ENCODE measurements at places on chromosomes 3 and 15. TPM values are rescaled to one million over a fixed set of nuclear protein-coding genes. Genes with fewer than 3 reads are reported as not detected.

- no peak overlapping the region for H3K4me3 ChIP-seq
- no peak overlapping the region for H3K27ac ChIP-seq
- H3K4me1 ChIP-seq, result no peaks in the 10 kb centered on the region
- no peak for DNase-seq
- no peaks in the 10 kb centered on the region for H3K36me3 ChIP-seq
- no peaks in the 10 kb centered on the region for H3K27me3 ChIP-seq
Measured at GRCh38 chr3:41330465-41330864, 131.2 kb downstream of the CTNNB1 start.

GRCh38 chr3:37991823-37992222, 1.2 kb downstream of the VILL start:
- H3K36me3 ChIP-seq, result peaks cover 14% of the 10 kb centered on the region
- no peak overlapping the region for H3K27ac ChIP-seq
- H3K27me3 ChIP-seq, result no peaks in the 10 kb centered on the region
- H3K4me1 ChIP-seq, result peaks cover 27% of the 10 kb centered on the region

DNA sequence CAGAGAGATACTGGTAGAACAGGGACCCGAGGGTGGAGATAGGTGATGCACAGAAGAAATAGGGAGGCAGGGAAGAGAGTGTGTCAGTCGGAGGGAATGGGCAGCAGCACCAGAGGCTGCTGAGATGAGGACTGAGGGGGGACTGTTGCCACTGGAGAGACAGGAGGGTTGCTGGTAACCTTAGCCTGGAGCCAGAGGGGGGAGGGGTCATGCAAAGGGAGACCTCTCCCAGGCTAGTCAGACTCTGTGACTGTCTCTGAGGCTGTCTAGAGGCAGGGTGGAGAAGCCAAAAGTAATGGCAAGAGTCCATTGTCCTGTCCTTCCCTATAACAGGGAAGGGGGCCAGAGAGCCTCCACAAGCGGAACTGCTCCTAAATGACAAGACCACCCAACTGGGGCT, 2.1 kb upstream of the DLEC1 start:
- peaks cover 15% of the 10 kb centered on the region for H3K27me3 ChIP-seq
- H3K4me1 ChIP-seq, result peaks cover 28% of the 10 kb centered on the region
- H3K4me3 ChIP-seq, result no peak overlapping the region
- no peak overlapping the region for H3K27ac ChIP-seq
- H3K36me3 ChIP-seq, result peaks cover 7% of the 10 kb centered on the region

GRCh38 chr3:105997800-105998526, 129.2 kb upstream of the CBLB start:
- no peak overlapping the region for H3K4me3 ChIP-seq
- H3K27ac ChIP-seq, result no peak overlapping the region
- no peaks in the 10 kb centered on the region for H3K27me3 ChIP-seq
- no peak for DNase-seq
- H3K36me3 ChIP-seq, result peaks cover 12% of the 10 kb centered on the region
- peaks cover 1% of the 10 kb centered on the region for H3K4me1 ChIP-seq

GRCh38 chr3:181698263-181698954, 13.3 kb upstream of the SOX2 start:
- peaks cover 2% of the 10 kb centered on the region for H3K36me3 ChIP-seq
- no peak overlapping the region for H3K27ac ChIP-seq
- peaks cover 24% of the 10 kb centered on the region for H3K4me1 ChIP-seq
- no peak for DNase-seq

PLCL2 gene
- 19.7 TPM for total RNA-seq

C2CD4A gene
- 1.0 TPM for total RNA-seq

DNA sequence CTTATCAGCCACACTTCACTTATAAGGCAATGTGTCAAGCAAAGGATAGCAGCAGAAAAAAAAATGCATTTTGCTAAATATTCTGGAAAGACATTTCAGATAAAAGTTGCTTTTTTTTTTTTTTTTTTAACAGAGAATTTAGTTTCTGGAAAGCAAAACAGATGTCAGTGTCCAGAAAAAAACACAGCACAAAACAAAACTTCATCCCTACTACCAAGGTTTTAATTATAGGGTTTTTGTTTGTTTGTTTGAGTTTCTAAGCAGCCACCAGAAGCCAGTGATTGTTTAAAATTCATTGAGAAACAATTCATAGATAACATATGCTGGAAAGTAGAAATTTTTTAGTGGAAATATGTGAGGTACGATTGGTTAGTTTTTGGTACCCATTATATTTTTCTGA, 1202.7 kb downstream of the OTOL1 start:
- H3K4me1 ChIP-seq, result no peaks in the 10 kb centered on the region
- H3K4me3 ChIP-seq, result no peak overlapping the region
- no peak overlapping the region for H3K27ac ChIP-seq
- no peak for DNase-seq

DNA sequence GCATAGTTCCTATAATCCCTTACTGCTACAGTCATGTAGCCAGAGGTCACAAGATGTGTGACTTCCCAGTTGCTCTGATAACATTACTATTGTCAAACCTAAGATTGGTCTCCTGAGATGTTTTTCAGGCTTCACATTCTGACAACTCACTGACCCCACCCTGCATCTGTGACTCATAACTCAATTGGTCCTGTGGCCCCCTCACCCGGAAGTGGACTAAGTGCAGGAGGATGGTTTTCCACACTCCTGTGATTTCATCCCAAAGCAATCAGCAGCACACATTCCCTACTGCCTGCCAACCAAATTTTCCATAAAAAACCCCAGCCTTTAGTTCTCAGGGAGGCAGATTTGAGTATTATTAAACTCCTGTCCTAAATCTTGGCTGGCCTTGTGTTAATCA, 564.9 kb upstream of the ZNF385D start:
- no peaks in the 10 kb centered on the region for H3K27me3 ChIP-seq
- no peaks in the 10 kb centered on the region for H3K4me1 ChIP-seq
- H3K27ac ChIP-seq, result no peak overlapping the region
- no peaks in the 10 kb centered on the region for H3K36me3 ChIP-seq
- DNase-seq, result no peak

All from activated CD8-positive, alpha-beta T cell treated with anti-CD3 and anti-CD28 coated beads for 36 hours (primary cell).